ENCODE measurements at places on chromosomes 4 and X.

DNA sequence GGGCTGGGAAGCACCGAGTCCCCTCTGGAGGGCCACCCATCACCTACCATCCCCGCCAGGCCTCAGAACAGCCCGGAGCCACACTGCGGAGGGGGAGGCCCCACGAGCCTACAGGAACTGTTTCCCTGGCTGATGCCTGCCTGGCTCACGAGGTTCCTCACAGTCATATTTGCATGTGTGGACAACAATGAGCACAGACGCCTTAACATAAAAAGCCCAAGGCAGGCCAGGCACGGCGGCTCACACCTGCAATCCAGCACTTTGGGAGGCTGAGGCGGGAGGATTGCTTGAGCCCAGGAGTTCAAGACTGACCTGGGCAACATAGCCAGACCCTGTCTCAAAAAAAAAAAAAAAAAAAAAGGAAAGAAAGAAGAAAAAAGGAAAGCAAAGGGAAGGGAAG lies 125.9 kb downstream of the FAM53A start:
- DNase-seq = no peak

GRCh38 chrX:72498782-72499181 lies 73.9 kb downstream of the HDAC8 start:
- DNase-seq = no peak

DNA sequence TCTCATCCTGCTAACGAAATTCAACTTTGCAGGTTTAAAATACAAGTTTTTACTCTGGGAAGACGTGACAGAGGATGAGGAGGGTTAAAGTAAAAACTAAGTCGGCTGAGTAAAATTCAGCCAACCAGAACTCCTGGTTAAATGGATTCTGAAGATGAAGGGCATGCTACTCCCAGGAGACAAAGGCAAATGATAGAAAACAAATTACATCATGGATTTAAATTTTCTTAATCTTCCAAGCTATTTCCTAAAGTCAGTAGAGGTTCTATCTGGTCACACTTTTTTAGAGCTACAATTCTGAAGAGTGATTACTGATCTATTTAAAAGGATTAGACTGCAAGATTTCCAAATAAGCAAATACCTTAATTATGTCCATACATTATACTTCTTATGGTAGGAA lies 47.9 kb downstream of the ZNF827 start:
- no peak for DNase-seq

DNA sequence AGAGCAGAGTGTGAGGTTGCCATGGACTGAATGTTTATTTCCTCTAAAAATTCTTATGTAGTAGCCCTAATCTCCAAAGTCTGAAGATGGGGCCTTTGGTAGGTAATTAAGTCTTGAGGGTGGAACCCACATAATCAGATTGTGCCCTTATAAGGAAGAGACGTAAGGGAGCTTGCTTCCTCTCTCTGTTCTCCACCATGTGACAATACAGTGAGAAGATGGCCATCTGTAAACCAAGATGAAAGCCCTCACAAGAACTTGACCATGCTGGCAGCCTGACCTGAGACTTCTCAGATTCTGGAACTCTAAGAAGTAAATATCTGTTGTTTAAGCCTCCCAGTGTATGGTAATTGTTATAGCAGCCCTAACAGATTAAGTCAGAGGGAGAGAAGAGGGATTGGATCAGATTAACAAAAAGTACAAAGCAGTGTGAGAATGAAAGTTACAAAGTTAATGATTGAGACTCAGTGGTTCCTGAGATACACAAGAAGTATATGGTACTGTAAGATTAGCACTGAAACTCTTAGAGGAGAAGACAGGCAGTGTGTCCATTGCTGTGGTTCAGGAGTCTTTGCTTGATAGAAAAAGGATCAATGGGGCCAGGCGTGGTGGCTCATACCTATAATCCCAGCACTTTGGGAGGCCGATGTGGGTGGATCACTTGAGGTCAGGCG lies 82.5 kb upstream of the GC start:
- no peak for DNase-seq

DNA sequence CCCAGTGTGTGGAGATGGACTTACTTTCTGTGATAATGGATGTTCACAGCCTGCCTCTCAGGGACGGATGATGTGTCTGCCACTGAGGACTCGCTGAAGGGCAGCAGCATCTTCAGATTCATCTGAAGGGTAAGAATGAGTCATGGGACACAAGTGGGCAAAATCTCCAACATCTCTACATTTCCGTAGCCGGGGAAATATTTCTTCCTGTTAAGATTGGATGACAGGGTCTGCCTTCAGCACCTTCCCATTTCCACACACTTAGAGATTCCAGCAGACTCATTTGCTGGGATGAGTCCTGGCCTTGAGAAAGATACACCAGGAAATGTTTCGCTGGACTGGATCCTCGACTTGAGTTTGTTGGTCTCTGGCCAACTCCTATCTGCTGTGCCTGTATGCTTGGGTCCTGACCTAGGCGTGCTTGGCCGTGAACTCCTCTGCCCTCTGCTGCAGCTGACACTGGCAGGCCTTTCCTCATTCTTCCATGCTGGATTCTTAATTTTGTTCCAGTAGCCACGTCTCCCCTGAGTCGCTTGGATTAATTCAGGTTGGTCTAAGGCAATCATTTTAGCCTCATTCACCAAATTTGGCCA lies 46.5 kb upstream of the SOD3 start:
- DNase-seq = no peak

DNA sequence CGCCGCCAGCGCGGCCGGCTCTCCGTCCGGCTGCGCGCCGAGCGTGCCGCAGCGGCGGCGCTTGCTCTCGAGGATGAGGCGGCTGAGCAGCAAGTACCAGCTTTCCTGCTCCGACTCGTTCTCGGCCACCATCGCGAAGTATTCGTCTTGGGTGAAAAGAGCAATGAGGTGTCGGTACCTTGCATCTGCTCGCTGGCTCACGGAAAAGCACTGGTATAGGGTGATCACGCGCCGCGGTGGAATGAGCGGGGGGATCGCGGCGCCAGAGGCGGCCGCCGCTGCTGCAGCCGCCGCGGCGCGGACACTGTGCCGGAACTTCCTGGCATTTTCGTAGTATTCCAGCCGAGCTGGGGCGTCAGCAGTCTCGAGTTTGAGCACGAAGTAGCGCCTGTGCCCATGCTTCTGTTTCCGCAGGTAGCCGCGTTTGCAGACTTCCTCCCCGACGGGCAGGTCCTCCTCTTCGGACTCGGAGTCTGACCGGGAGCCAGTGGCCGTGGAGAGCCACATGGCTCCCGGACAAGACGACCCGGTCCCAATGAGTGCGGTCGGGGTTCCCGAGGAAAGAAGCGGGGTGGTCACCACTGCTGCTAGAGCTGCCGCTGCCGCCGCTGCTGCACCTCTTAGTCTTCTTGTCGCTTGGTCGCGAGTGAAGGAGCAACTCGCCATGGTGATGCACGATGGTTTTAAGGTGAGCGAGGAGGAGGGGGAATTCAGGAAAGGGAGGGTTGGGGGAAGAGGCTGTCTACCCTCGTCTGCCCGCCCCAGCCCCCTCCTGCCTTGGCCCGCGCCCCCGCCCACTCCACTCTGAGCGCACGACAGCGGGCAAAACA lies 469 bp downstream of the IRS4 start:
- DNase-seq = no peak

- DNase-seq = no peak
Observed at GRCh38 chr4:25109511-25109910, 50.7 kb downstream of the SEPSECS start.

- DNase-seq = no peak
Observed at GRCh38 chrX:123432361-123433150, 248.5 kb downstream of the GRIA3 start.

GRCh38 chr4:105060628-105061027 lies 86.0 kb upstream of the TET2 start:
- peak; percentile 54 for DNase-seq

DNA sequence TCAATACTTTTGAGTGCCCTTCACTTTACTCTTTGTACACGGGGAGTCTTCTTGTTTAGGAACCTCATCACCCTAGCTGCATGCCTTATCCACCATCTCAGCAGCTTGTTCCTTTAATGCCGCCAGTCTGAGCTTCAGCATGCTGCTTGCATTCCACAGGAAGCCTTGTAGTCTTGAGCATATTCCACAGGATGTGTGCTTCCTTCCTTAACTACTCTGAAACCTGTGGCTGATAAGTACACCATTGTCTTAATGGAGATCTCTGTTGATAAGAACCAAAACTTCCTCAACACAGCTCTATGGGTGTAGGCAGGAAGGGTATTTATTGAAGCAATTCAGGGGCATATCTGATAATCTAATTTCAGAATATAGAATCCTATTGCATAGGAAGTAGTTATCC lies 24.4 kb upstream of the CCNI start:
- no peak for DNase-seq

- no peak for DNase-seq
Observed at GRCh38 chrX:82748906-82749505, 759.1 kb upstream of the POU3F4 start.
